Renal pelvis (tissue), 12 donors: ENCODE measurements at places on chromosomes 2 and 18.

- no peak for DNase-seq
These were observed 29.0 kb upstream of the DOK6 start for GRCh38 chr18:69371729-69372128.

DNA sequence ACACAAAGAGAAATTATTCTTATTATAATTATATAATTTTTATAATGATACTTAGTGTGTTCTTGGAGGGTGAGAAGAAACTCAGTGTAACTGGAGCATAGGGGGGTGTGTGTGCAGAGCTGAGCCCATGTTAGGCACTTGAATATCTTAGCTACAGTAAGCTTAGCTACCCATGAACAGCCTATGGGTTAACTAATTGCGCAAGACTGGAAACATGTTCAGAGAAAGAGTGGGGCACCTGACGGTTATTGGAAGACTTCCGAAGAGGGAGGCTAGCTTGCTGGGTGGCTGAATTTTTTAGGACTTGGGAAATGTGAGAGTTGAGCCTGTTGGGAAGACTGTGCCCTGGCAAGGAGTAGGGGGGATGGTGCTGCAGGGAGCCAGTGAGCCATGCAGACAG lies 229.2 kb downstream of the SLC4A3 start:
- no peak for DNase-seq

- DNase-seq: no peak
These were observed 169.3 kb downstream of the HDAC4 start for GRCh38 chr2:239231231-239232194.

DNA sequence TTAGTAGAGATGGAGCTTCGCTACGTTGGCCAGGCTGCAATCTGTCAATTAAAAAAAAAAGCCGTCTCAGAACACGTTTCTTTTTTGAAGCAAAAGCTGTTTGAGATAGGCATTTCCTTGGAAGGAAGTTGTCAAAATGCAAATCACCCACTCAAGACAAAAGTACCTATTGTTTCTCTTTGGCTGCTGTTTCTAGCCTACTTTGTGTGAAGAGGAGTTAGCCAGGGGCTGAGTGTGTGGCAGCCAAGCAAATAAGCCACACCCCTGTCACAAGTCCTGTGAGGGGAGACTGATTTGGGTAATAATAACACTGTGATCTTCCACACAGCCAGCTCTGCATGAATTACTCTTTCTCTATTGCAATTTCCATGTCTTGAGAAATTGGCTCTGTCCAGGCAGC lies 47.4 kb upstream of the CDCA7 start:
- no peak for DNase-seq

- DNase-seq: no peak
These were observed 33.0 kb downstream of the ACVR1 start for GRCh38 chr2:157843081-157843480.

GRCh38 chr18:58861353-58861752 lies 3.3 kb upstream of the ZNF532 start:
- no peak for DNase-seq

GRCh38 chr2:44752761-44753160 lies 188.7 kb upstream of the SIX3 start:
- no peak for DNase-seq

GRCh38 chr2:191942090-191942738 lies 95.3 kb upstream of the CAVIN2 start:
- DNase-seq: no peak

GRCh38 chr2:43803113-43803512 lies 29.3 kb downstream of the DYNC2LI1 start:
- DNase-seq: no peak

- DNase-seq: no peak
These were observed 49.2 kb downstream of the CLASP1 start for GRCh38 chr2:121599963-121600651.
